Karpas-422 (cell line): ENCODE measurements at places on chromosomes 4 and X.

GRCh38 chrX:123454712-123455431 lies 270.8 kb downstream of the GRIA3 start:
- DNase-seq, result no peak
- no peak overlapping the region for H3K27ac ChIP-seq
- no peaks in the 10 kb centered on the region for H3K4me1 ChIP-seq
- H3K36me3 ChIP-seq, result no peaks in the 10 kb centered on the region

- H3K36me3 ChIP-seq, result no peaks in the 10 kb centered on the region
- H3K4me3 ChIP-seq, result no peak overlapping the region
- DNase-seq, result no peak
- H3K4me1 ChIP-seq, result no peaks in the 10 kb centered on the region
- H3K27ac ChIP-seq, result no peak overlapping the region
Measured at GRCh38 chr4:168868044-168868781, 141.8 kb downstream of the CBR4 start.

GRCh38 chr4:153248641-153249198 lies 44.5 kb downstream of the TRIM2 start:
- H3K27ac ChIP-seq, result no peak overlapping the region
- H3K4me1 ChIP-seq, result peaks cover 15% of the 10 kb centered on the region
- H3K27me3 ChIP-seq, result no peaks in the 10 kb centered on the region
- no peak for DNase-seq

- no peak overlapping the region for H3K4me3 ChIP-seq
- no peaks in the 10 kb centered on the region for H3K4me1 ChIP-seq
- no peak for DNase-seq
- no peaks in the 10 kb centered on the region for H3K36me3 ChIP-seq
- H3K27me3 ChIP-seq, result no peaks in the 10 kb centered on the region
- no peak overlapping the region for H3K27ac ChIP-seq
Measured at GRCh38 chrX:13102636-13103035, 58.2 kb upstream of the FAM9C start.

GRCh38 chrX:47248576-47248975 lies 15.8 kb downstream of the USP11 start:
- no peaks in the 10 kb centered on the region for H3K36me3 ChIP-seq
- no peaks in the 10 kb centered on the region for H3K27me3 ChIP-seq
- no peaks in the 10 kb centered on the region for H3K4me1 ChIP-seq
- no peak for DNase-seq
- H3K27ac ChIP-seq, result no peak overlapping the region

DNA sequence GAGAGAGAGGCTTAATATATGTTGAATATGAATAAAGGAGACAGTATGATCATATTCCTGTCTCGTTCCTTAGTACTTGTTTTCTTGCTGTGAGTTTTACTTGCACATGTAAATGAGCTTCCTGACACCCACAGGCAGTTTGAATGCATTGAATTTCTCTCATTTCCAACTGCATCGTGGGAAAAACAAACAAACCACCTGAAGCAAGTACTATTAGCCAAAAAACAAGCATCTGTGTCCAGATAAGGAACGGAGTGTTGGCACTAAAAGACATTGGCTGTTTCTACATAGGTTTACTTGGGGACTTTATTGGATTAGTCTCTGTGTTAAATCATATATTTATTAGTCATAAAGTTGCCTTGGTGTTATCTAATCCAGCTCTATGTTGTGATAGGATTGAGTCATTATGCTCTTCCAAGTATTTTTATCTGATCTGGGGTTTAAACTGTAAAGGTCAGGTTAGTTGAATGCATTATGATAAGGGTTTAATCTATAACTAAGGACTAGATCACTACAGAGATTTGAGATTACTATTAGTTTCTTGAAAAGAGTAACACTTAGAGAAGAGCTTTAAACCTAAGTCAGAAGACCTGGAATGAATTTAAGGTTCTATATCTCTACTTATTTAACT lies 339.0 kb upstream of the SPANXN4 start:
- H3K27ac ChIP-seq, result no peak overlapping the region
- H3K27me3 ChIP-seq, result no peaks in the 10 kb centered on the region
- H3K4me1 ChIP-seq, result no peaks in the 10 kb centered on the region
- no peaks in the 10 kb centered on the region for H3K36me3 ChIP-seq

GRCh38 chr4:67522851-67523671 lies 22.2 kb downstream of the CENPC start:
- no peak overlapping the region for H3K4me3 ChIP-seq
- no peak overlapping the region for H3K27ac ChIP-seq
- H3K27me3 ChIP-seq, result no peaks in the 10 kb centered on the region

DNA sequence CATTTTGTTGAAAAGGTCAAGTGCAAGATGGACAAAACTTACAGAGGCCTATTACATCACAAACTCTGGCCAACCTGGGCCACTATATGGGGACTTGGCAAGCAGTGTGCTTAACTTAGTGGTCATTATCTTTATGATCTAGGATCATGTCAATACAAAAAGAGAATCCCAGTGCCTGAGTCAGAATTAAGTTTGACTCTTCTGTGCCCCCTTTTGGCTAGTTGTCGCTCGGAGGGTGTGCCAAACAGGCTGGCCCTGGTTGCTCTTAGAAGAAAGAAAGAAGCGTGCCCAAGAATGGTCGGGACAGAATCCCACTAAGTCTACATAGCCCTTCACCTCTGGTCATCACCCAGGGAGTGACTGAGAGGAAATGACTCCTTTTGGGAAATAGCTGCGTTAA lies 100.1 kb downstream of the EIF4E start:
- H3K4me3 ChIP-seq, result no peak overlapping the region
- peak; percentile 68 for DNase-seq
- H3K4me1 ChIP-seq, result no peaks in the 10 kb centered on the region
- no peaks in the 10 kb centered on the region for H3K36me3 ChIP-seq
- no peak overlapping the region for H3K27ac ChIP-seq
